ENCODE measurements at places on chromosomes 3 and 15.
A peak's percentile ranks its signal among the peaks of the same experiment; 100 is the strongest.

DNA sequence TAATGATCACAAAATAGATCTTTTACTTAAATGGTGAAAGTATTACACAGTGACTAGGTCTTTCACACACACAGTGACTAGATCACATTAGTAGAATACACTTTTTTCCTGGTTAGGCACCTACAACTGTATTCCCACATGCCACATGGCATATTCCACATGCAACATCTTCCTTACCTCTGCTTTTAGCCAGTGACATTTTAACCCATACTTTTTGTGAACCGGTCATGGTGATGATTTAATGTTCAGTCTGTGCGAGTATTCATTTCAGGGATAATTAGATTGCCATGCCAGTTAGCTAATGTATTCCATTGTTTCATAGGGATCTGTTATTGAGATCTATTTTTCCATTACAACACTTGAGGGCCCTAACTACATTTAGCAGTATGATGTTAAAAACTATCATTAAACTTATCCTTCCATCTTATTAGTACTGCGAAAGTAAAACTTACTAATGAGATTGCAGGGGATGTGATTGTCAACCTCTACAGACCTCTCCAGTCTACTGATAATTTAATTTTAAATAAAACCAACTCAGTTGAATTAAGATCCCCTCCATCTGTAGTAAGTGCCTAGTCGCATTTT, 28.3 kb downstream of the TSEN2 start:
- no peak for DNase-seq

- DNase-seq = no peak
These were observed 68.1 kb downstream of the PFN2 start for GRCh38 chr3:149902498-149903139.

DNA sequence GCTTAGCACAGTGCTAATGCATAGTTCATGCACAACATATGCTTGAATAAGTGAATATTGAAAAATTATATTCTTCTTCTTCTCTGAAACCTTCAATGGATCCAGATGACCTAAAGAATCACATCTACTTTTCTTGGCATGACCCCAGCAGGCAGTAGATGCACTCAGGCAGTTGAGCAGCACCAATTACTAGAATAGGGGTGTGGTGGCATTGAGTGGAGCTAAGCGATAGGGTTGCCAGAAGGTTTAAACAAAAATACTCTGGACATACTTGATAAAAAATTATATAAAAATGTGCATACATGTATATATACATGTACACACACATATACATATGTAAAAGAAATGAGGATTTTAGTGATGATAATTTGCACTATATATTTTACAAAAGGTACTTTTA, 81.8 kb downstream of the NFKBIZ start:
- no peak for DNase-seq

DNA sequence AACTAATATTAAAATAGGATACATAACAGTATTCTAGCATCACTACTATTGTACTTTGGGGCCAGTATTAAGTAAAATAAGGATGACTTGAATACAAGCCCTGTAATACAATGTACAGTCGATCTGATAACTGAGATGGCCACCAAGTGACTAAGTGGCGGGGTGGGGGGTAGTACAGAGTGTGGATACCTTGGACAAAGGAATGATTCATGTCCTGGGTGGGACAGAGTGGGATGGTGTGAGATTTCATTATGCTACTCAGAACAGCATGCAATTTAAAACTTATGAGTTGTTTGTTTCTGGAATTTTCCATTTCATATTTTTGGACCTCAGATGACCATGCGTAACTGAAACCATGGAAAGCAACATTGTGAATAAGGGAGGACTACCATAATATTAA, 46.0 kb downstream of the SLC7A14 start:
- no peak for DNase-seq

GRCh38 chr3:4581498-4581897, 88.3 kb downstream of the ITPR1 start:
- no peak for DNase-seq

DNA sequence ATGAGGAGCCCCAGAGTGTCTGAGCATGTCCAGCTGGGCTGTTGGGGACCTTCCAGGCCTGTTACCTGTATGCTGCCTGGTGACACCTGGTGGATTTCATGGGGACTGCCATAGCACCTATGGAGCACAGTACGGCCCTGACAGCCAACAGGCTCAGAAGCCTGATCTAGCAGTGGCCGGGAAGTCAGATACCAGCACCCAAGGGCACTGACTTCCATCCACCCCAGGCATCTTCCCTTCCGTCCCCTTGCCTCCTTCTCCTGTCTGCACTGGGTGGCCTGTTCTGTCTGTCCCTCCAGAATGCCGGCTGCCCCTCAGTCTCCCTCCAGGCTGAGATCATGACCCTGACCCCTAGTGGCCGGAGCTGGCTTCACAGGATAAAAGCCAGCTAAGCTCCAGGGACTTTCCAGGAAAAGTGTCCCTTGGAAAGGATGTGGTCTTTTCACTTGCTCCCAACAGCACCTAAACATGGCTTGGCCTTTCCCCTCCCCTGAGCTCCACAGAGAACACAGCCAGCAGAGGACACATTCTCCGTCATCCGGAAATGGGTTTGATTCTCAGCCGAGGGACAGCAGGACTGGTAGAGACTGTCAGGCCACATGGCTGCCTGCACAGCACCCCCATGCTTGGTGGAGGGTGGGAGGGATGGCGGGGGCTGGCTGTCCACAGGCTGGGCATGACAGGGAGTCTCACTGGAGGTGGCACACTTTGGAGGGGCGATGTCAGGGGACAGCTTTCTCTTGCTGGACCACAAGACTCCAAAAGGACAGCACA, 9.5 kb downstream of the RPS17 start:
- DNase-seq = peak; percentile 32

- no peak for DNase-seq
These were observed 1038.6 kb downstream of the TUSC7 start for GRCh38 chr3:117748131-117748530.

DNA sequence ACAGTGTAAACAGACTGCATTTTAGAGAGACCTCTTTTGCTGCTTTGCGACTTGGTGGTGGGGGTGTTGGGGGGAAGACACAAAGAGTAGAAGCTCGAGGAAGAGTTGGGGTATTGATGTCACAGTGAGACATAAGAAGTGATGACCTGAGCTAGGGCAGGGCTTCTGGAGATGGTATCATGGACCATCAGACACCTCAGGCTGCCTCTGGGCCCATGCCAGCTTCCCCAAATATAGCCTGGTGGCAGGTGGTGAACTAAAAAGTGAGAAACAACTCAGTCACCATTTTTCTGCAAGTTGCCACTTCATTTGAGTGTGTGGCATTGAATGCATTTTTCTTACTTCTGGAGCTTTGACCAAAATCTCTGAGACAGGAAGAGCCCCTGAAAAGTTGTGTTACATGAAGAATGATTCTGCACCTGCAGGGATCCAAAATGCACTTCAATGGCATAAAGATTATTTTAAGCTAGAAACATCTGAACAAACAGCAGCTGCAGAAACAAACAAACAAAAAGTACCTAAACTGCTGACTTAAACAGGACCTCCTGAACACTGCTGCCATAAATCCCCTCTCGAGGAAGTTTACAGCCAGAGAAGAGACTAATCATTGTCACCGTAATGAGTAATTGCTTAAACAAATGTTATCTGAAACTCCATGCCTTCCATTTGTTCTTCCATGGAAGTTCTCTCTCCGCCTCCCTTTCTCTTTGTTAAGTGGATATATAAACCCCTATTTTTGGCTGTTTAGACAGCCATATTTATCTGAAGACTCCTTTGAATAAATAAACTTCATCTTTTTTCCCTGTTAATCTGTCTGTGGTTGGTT, 15.2 kb upstream of the XIRP1 start:
- DNase-seq = no peak

DNA sequence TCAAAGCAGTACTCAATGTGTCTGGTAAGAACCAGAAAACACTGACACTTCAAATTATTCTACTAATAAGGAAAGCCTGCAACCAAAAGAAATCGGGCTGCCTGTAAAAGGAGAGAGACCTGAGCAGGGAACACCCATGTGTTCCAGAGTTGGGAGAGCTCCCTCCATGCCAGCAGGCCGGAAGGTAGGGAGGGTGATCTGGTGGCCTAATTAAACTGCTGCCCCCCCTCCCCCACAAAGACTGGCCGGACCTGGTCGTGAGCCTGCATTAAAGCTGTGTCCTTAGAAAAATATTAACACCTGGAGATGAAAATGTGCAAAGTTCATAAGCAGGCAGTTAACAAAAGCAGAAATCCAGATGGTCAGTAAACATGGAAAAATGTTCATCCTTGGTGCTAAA, 170.6 kb upstream of the BHLHE40 start:
- DNase-seq = no peak

DNA sequence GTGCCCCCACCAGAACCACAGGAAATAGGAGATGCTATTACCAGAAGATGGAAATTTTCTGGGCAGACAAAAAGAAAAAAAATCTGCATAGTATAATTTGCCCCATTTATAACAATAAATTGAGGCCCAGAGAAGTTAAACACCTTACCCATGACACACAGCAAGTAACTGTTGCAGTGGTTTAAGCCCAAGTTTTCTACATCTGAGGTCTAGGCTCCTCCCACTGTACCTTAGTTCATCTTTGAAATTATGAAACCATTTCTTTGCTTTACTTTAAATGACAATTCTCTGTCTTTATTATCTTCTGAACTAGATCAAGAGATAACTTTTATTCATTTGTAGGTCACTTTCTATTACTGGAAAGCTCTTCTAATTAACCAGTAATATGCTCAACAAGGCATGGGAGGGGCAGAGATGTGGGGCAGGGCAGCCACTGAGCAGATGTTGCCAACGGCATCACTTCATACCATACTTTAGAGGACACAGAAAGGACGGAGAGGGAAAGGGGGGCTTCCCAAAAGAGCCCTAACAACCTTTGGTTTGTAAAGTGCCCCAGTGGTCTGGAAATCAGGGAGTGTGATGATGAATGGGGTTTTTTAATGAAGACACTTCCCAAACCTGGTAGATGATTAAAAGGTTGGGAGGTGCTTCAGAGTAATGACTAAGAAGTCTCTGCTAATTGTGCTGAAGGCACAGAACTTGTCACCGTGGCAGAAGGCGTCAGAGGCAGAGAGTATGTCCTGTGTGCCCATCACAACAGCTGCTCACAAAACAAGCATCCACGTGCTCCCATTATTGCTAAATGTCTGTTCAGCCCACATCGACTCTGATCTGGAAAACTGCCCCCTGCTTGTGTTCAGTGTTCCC, 342.5 kb downstream of the SHQ1 start:
- no peak for DNase-seq

DNA sequence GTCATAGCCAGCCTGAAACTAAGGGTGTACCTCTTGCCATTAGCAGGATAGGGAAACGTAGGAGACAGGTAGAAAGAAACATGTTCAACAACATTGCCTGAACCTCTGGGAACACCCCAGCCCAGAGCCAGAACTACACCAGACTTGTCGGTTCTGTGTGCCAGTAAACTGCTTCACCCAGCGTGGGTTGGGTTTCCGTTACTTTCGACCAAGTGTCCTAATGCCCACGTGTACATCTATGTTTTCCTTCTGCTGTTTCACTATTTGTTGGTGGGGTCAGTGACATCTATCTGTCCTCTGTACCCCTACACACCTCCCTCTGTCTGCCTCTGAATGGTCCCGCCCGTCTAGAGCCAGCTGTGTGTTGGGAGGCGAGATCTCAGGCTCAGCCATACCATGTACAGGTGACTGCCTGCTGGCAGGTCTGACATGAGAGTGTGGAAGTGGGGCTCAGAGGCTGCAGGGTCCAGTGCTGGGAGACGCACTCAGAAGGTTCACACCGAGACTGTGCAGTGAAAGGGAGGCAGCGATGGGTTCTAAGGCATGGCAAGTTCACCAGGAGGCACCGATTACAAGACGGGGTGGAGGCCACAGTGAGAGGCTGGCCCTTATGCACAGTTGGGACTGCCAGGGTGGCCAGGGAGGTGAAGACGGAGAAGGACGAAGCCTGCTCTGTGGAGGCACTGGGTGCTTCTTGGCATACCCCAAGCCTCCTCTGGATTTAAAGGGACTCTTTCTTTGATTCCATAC, 36.4 kb downstream of the SSUH2 start:
- no peak for DNase-seq

GRCh38 chr15:33150971-33151370, 43.5 kb downstream of the FMN1 start:
- no peak for DNase-seq
